ENCODE measurements at places on chromosomes 11 and 22.

DNA sequence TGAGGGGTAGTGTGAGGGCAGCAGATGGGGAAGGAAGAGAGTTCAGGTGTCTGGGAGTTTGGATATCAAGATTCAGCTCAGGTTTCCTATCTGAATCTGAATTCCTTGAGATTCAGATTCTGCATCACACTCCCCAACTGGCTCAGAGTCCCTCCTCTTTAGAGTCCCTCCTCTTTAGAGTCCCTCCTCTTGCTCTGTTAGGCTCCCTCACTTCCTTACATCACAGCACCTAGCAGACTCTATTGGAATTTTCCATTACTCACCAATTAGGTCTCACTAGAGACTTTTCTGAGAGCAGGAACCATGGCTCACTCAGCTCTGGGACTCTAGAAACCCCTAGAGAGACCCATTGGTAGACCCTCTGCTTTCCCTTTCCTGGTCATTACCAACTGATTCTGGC lies 303.4 kb upstream of the SYN3 start:
- H3K4me1 ChIP-seq = no peaks in the 10 kb centered on the region
- H3K27me3 ChIP-seq = no peaks in the 10 kb centered on the region
- DNase-seq = no peak
- H3K27ac ChIP-seq = no peak overlapping the region
- no peak overlapping the region for H3K4me3 ChIP-seq

DNA sequence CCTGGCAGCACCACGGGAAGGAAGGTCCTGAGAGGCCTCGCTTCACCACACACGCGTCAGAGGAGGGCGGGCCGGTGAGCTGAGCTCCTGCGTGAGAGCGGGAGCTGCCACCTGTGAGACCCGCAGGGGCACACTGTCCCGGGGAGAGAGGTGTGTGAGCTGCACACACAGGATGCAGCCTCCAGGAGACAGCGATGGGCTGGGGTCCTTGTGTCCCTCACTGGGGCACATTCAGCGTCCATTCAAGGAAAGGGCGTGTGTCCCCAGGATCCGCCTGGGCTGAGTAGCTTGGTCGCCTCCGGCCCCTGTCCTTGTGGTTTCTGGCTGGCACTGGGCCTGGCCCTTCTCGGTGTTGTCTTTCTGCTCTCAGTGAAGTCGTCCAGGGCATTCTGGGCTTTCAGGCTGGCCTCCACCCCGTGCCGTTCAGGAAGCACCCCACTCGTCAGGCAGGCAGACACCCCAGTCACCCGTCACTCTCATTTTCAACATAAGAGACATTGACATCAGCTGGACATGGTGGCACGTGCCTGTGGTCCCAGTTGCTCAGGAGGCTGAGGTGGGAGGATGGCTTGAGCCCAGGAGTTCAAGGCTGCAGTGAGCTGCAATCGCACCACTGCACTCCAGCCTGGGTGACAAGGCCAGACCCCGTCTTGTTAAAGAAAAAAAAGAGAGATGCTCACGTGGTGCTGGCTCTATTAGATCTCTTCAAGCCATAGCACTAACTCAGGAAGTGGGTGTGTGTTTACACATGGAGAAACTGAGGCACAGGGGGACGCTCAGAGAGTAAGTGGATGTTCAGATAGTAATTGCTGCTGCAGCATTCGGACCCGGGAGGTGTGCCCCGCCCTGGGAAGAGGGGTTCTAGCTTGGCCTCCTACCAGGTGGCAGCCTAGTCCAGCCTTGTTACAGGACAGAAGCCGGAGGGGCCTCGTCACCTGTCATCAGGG lies 1081.6 kb downstream of the BRD1 start:
- H3K27me3 ChIP-seq = no peaks in the 10 kb centered on the region
- no peaks in the 10 kb centered on the region for H3K36me3 ChIP-seq
- H3K27ac ChIP-seq = no peak overlapping the region
- no peaks in the 10 kb centered on the region for H3K4me1 ChIP-seq
- DNase-seq = peak; percentile 19
- no peak overlapping the region for H3K4me3 ChIP-seq

- peak; percentile 8 for DNase-seq
- H3K27ac ChIP-seq = no peak overlapping the region
- H3K4me1 ChIP-seq = peaks cover 32% of the 10 kb centered on the region
- H3K4me3 ChIP-seq = no peak overlapping the region
Observed at GRCh38 chr22:46066691-46067090, 83.6 kb upstream of the PPARA start.

DNA sequence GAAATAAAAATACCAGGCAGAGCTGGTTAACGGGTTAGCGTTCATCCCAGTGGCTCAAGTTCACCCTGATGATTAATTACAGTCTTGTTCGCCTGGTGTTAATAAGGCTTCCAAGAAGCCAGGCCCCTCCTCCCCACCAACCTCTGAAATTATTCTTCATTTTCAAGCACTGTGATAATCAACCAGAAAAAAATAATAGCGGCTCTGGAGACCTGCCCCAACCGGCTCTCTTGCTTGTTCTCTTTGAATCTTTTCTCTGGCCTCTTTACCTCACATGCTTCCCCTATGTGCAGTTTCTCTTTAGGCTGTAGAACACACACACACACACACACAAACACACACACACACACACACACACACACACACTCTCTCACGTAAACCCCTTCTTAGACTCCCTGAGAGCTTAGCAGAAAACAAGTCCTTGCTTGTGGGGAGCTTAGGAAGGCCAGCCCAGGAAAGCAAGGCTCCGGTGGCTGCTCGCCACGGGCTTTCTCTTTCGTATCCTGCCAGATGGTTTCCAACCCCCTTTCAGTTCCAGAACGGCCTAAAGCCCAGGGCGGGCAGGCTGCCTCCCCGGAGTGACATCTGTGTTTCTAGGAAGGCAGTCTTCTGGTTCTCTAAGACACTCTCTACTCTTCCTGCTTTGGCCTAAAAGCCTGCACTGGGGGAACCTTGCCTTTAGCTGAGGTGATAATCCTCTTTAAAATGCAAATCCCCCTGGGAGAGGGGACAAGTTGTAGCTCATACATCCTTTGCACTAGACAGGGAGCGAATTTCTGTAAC lies 106.4 kb upstream of the SESN3 start:
- no peaks in the 10 kb centered on the region for H3K36me3 ChIP-seq
- no peak overlapping the region for H3K27ac ChIP-seq
- peak; percentile 83 for DNase-seq
- H3K27me3 ChIP-seq = no peaks in the 10 kb centered on the region

DNA sequence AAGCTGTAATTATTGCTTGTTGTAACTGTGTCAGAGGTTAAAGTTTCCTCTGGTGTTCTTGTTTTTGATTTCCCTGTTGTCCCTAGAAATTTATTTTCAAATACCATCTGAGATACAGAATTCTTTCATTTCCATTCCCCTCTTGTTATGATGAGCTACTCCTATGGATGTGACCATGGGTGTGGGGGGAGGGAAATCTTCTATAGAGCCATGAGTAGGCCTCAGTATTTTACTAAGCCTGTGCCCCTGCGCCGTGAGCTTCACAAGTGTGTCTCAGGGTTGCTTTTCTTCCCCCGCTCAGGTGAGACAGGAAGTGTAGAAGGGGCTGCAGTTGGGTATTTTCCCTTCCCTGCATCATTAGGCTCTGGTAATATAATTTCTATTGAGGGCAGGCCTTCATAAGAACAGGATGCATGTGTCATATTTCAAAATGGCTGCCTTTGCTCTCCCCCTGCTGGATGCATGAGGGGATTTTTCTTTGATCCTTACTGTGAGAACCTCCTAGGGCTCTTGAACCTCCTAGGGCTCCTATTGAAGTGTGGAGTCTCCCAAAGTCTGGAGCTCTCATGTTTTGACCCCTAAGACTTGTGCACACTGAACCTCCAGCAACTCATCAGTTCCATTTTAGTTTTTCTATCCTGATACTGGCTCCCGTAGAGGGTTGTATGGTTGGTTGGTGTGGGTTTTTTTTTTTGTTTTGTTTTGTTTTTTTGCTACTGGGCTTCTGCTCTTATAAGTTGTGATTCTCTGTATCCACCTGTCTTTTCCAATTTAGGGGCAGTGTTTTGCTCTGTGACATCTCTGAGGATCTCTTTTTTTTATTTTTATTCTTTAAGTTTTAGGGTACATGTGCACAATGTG lies 658.2 kb downstream of the NTM start:
- H3K27ac ChIP-seq = no peak overlapping the region
- H3K27me3 ChIP-seq = no peaks in the 10 kb centered on the region
- no peaks in the 10 kb centered on the region for H3K36me3 ChIP-seq
- DNase-seq = no peak
- no peaks in the 10 kb centered on the region for H3K4me1 ChIP-seq

- no peak overlapping the region for H3K27ac ChIP-seq
- no peaks in the 10 kb centered on the region for H3K4me1 ChIP-seq
- H3K36me3 ChIP-seq = no peaks in the 10 kb centered on the region
- H3K4me3 ChIP-seq = no peak overlapping the region
- no peak for DNase-seq
Observed at GRCh38 chr11:105181521-105181920, 42.0 kb upstream of the CARD18 start.

GRCh38 chr11:45736424-45736823 lies 68.5 kb upstream of the SLC35C1 start:
- peaks cover 3% of the 10 kb centered on the region for H3K27me3 ChIP-seq
- no peak overlapping the region for H3K4me3 ChIP-seq
- H3K4me1 ChIP-seq = no peaks in the 10 kb centered on the region
- no peaks in the 10 kb centered on the region for H3K36me3 ChIP-seq
- no peak for DNase-seq

- DNase-seq = no peak
- no peak overlapping the region for H3K4me3 ChIP-seq
- H3K36me3 ChIP-seq = no peaks in the 10 kb centered on the region
Observed at GRCh38 chr11:29389793-29390192, 627.0 kb downstream of the KCNA4 start.

GRCh38 chr22:29193021-29193420 lies 12.7 kb upstream of the EMID1 start:
- H3K4me3 ChIP-seq = no peak overlapping the region
- no peak for DNase-seq
- no peak overlapping the region for H3K27ac ChIP-seq
- no peaks in the 10 kb centered on the region for H3K36me3 ChIP-seq
- no peaks in the 10 kb centered on the region for H3K4me1 ChIP-seq

- no peaks in the 10 kb centered on the region for H3K4me1 ChIP-seq
- no peak overlapping the region for H3K27ac ChIP-seq
- peaks cover 32% of the 10 kb centered on the region for H3K36me3 ChIP-seq
- no peaks in the 10 kb centered on the region for H3K27me3 ChIP-seq
- no peak for DNase-seq
- no peak overlapping the region for H3K4me3 ChIP-seq
Observed at GRCh38 chr11:74085542-74085892, 76.6 kb upstream of the UCP3 start.

DNA sequence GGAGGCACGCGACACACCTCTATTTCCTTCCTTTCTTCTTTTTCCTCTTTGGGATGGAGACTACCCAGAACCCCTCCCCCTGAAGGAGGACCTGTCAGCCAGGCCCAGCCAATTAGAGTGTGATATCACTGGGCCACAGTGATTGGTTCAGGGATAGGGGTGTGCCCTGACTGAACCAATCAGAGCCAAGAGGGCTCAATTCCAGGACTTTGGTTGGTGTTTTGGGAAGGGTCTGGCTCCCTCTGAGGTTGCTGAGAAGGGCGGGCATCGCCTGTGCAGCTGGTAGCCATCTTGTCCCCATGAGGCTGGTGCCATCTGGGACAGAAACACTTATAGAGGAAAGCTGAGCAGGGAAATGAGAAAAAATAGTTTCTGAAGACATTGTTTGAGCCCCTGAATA lies 71.4 kb downstream of the CHST1 start:
- H3K27ac ChIP-seq = no peak overlapping the region
- DNase-seq = no peak
- peaks cover 12% of the 10 kb centered on the region for H3K27me3 ChIP-seq

DNA sequence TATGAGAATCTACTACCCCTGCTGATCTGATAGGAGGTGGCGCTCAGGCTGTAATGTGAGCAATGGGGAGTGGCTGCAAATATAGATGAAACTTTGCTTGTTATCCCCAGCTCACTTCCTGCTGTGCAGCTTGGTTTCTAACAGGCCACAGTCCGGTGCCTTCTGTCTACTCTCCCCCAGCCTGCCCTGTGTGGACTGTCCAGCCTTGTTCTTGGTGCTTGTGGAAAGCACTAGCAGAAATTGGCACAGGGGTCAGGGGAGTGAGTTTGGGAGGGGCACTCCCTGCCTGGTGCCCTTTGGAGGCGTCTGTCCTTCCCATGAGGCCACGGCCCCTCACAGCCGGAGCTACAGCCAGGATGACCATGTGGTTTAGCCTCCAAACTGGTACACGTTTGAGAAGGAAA lies 14.3 kb downstream of the MOV10L1 start:
- no peak for DNase-seq
- peaks cover 27% of the 10 kb centered on the region for H3K27me3 ChIP-seq
- no peaks in the 10 kb centered on the region for H3K36me3 ChIP-seq
- H3K4me3 ChIP-seq = no peak overlapping the region

DNA sequence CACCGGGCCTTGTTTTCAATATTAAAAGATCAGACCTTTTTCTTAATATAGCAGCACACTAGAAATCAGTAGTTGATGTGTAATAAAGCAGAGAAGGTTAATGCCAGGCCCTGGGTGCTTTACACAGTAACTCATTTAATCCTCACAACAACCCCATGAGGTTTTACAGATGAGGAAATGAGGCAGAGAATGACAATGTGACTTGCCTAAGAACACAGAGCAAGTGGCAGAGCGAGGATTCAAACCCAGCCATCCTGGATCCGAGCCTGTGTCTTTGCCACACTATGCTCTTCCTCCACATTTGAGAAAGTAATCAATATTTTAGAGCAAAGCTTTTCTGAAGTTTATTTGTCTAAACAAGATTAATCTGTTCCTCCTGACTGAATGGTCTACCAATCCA lies 7.2 kb downstream of the JAML start:
- no peak for DNase-seq
- H3K4me1 ChIP-seq = peaks cover 99% of the 10 kb centered on the region
- peak overlapping the region; percentile 68 for H3K4me3 ChIP-seq

DNA sequence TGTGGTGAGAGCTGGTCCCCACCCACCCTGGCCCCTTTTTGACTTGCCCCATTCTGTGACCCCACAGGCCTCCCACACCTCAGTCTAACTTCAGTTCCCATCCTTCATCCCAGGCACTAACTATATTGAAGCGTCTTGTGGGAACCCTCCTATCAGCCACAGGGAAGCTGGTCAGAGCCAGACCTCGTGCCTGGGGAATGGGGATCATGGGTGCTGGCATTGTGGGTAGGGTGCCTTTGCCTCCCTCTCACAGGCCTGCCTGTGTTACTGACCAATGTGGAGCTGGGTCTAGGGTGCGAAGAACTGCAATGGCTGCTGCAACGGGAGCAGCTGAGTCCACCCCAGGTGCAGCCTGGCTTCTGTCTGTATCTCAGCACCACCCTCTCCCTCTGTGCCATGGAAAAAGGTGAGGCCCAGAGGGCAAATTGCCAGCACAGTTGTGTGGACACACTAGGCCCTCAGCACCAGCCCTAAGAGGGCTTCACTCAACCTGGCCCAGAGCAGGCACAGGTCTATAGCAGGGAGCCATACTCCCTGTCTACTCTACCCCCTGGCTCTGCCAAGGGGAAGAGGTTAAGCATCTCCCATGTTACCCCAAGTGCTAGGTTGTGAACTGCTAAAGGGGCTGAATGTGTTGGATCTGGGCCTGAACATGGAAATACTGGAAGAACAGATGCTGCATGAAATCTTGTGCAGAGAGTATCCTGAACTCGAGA lies 37.3 kb downstream of the RRP8 start:
- no peaks in the 10 kb centered on the region for H3K4me1 ChIP-seq
- no peak overlapping the region for H3K4me3 ChIP-seq
- H3K36me3 ChIP-seq = peaks cover 4% of the 10 kb centered on the region
- H3K27ac ChIP-seq = no peak overlapping the region

GRCh38 chr11:72924568-72925190 lies 110.5 kb downstream of the ATG16L2 start:
- no peak for DNase-seq
- no peak overlapping the region for H3K4me3 ChIP-seq
- H3K27me3 ChIP-seq = no peaks in the 10 kb centered on the region
- peaks cover 2% of the 10 kb centered on the region for H3K4me1 ChIP-seq
- H3K27ac ChIP-seq = no peak overlapping the region

All from activated naive CD4-positive, alpha-beta T cell treated with anti-CD3 and anti-CD28 coated beads, Interleukin-2, amount 10 ng/mL, durations not matched to agents 7 days and 5 days (primary cell).